ENCODE measurements at places on chromosomes 12 and 14. TPM values are rescaled to one million over a fixed set of nuclear protein-coding genes. Genes with fewer than 3 reads are reported as not detected.
A peak's percentile ranks its signal among the peaks of the same experiment; 100 is the strongest.

GRCh38 chr12:57740656-57741412 lies 2.3 kb upstream of the AGAP2 start:
- H3K4me1 ChIP-seq, result peaks cover 56% of the 10 kb centered on the region
- no peaks in the 10 kb centered on the region for H3K27me3 ChIP-seq
- peak; percentile 71 for DNase-seq
- H3K36me3 ChIP-seq, result peaks cover 4% of the 10 kb centered on the region

DNA sequence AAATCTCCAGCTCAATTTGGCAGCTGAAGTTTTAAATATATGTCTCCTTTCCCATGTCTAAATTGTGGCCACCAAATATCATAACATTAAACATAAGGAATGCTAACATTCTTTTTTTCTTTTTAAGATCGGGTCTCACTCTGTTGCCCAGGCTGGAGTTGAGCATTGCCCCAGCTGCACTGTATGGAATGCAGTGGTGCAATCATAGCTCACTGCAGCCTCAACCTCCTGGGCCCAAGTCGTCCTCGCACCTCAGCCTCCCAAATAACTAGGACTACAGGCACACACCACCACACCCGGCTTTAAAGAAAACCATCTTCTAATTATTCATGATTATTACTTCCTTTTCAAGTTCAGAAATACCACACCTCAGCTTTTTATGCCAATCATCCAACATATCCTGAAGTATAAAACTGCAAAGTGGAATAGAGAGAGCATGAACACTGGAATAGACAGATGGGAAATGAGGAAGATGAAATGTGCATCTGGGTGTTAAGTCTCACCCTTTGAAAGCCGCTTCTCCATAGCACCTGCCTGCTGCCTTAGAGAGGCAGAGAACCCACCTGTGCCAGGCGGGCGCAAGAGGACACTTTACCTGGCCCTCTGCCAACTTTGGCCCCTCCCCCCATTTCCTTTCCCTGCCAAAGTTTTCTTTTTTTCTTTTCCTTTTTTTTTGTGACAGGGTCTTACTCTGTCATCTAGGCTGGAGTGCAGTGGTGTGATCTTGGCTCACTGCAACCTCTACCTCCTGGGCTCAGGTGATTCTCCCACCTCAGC lies 2.8 kb upstream of the EML1 start:
- no peak overlapping the region for H3K4me3 ChIP-seq
- H3K27ac ChIP-seq, result no peak overlapping the region
- H3K36me3 ChIP-seq, result no peaks in the 10 kb centered on the region
- DNase-seq, result no peak
- H3K4me1 ChIP-seq, result peaks cover 7% of the 10 kb centered on the region

DNA sequence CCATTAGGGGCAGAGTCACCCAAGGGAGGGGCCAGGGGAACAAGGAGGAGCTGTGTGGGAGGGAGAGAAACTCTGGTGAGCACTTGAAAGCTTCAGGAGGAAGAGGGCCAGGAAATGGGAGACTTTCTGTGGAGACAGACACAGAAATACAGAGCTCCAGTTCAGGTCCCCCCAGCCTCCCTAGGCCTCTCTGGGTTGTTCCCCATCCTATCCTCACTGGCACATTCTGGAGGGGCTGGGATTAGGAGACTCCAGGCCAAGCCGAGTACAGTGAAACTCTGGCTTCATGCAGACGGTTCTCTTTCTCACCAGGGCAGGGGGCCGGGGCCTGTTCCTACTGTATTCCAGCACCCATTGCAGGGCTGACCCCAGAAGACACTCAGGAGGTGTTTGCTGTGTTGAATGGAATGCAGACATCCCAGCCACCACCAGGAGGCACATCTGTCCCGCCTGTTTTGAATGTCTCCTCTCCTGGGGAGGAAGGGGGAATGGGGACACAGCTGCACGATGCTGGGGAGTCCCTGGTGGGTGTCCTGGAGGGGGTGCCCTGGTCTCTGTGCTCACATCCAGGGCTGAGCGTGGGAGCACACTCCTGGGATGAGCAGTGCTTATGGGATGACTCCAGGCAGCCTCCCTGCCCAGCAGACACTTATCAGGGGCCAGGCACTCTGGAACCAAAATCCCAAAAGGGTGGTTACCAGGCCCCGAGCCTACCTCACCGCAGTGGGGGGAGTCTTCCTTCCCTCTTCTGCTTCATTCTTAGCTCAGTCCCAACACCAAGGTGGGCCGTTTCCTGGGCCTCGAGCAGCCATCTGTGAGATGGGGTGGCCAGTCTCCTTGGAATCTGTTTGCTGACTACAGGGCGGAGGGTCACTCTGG lies 5.5 kb upstream of the KRT84 start:
- no peak for DNase-seq
- no peaks in the 10 kb centered on the region for H3K27me3 ChIP-seq
- no peak overlapping the region for H3K27ac ChIP-seq
- no peaks in the 10 kb centered on the region for H3K4me1 ChIP-seq
- H3K4me3 ChIP-seq, result no peak overlapping the region

- peaks cover 9% of the 10 kb centered on the region for H3K36me3 ChIP-seq
- no peak for DNase-seq
- H3K4me1 ChIP-seq, result no peaks in the 10 kb centered on the region
- H3K27ac ChIP-seq, result no peak overlapping the region
- H3K4me3 ChIP-seq, result no peak overlapping the region
Measured at GRCh38 chr12:131799195-131799594, 29.0 kb upstream of the MMP17 start.

DNA sequence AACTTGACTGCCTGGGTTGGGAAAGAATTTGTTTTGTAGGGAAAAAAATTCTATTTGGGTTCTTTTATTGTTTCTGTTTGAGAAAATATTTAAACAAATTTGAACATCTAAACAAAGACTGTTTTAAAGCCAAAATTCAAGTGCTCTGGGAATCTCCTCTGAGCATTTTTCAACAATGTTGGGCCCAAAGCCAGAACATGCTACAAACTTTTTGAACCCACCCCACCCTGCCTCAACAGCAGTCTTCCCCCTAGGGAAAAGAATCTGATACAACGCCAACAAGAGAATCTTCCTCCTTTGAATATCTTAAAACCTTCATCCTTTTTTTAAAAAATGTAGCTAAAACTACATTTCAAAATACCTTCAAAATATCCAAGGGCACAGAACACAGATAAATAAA lies 20.4 kb upstream of the NID2 start:
- H3K4me3 ChIP-seq, result no peak overlapping the region
- DNase-seq, result no peak

DNA sequence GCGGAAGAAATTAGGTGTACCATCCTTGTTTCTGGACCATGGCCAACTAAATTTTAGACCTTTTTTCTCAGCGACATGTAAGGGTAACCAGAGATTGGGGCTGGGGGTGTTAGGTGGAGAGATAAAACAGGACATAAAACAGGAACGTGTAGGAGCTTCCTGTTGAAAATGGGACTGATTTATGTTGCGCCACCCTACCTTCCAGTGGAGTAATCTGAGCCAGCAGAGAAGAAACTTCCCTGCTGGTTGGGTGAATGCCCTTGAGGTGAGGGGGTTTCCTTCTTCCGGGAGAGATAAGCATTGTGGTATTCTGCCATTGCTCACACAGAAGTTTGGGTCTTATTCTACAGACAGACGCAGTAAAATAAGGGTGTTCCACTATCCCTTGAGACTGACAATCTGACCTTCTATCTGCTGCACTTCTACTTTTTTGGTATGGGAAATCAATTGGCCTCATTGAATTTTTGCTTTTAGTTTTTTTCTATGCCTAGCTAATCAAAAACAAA lies 417.6 kb downstream of the PCNX1 start:
- no peaks in the 10 kb centered on the region for H3K36me3 ChIP-seq
- H3K4me1 ChIP-seq, result peaks cover 50% of the 10 kb centered on the region
- DNase-seq, result peak; percentile 57
- H3K27me3 ChIP-seq, result no peaks in the 10 kb centered on the region

- H3K27me3 ChIP-seq, result no peaks in the 10 kb centered on the region
- H3K4me3 ChIP-seq, result no peak overlapping the region
- no peaks in the 10 kb centered on the region for H3K36me3 ChIP-seq
- H3K4me1 ChIP-seq, result no peaks in the 10 kb centered on the region
- no peak overlapping the region for H3K27ac ChIP-seq
Measured at GRCh38 chr12:18281941-18282340, 20.6 kb downstream of the PIK3C2G start.

GRCh38 chr12:116919247-116919661 lies 8.5 kb downstream of the FBXW8 start:
- no peak for DNase-seq
- H3K27ac ChIP-seq, result no peak overlapping the region
- H3K4me1 ChIP-seq, result peaks cover 52% of the 10 kb centered on the region
- no peaks in the 10 kb centered on the region for H3K36me3 ChIP-seq
- no peaks in the 10 kb centered on the region for H3K27me3 ChIP-seq

- H3K4me3 ChIP-seq, result no peak overlapping the region
- no peak for DNase-seq
- no peaks in the 10 kb centered on the region for H3K27me3 ChIP-seq
- no peaks in the 10 kb centered on the region for H3K36me3 ChIP-seq
- no peak overlapping the region for H3K27ac ChIP-seq
Measured at GRCh38 chr12:63826006-63826585, 18.4 kb upstream of the SRGAP1 start.

GRCh38 chr12:111444314-111444924 lies 38.7 kb downstream of the SH2B3 start:
- peak overlapping the region; percentile 40 for H3K27ac ChIP-seq
- H3K27me3 ChIP-seq, result no peaks in the 10 kb centered on the region
- peak; percentile 33 for DNase-seq
- peak overlapping the region; percentile 26 for H3K4me3 ChIP-seq

DNA sequence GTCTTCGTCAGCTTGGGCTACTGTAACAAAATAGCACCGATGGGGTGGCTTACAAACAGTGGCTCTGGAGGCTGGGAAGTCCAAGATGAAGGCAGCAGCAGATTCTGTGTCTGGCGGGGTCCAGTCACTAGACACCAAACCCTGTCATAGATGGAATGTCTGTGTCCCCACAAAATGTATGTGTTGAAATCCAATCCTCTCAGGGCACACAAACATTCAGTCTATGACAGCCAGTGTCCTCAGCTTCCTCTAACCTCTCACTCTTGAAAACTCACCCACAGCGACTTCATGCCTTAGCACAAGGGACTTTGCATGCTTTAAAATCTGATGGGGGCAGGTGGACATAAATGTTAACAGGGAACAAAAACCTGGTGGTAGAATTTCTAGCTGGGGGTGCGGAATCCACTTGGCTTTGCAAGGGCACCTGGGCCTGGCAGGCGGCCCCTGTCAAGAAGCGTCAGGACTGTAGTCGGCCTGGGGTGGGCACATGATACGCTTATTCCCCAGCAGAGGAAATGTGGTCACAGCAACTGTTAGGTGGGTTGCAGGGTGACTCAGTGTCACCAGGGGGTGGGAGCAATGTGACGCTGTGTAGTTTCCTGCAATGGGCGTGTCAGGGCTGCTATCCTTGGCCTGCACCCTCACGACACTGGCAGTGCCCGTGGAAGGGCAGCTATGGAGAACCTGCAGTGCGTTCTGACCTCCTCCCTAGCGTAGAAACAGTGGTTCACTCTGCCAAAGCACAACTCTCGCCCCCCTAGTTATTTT lies 17.7 kb downstream of the RIN3 start:
- peak overlapping the region; percentile 66 for H3K27ac ChIP-seq
- peak; percentile 91 for DNase-seq
- no peaks in the 10 kb centered on the region for H3K27me3 ChIP-seq
- H3K36me3 ChIP-seq, result no peaks in the 10 kb centered on the region

GRCh38 chr12:56104815-56105608 lies 653 bp downstream of the PA2G4 start:
- H3K27ac ChIP-seq, result peak overlapping the region; percentile 82
- no peak for DNase-seq
- H3K4me1 ChIP-seq, result peaks cover 40% of the 10 kb centered on the region
- H3K36me3 ChIP-seq, result peaks cover 33% of the 10 kb centered on the region

DNA sequence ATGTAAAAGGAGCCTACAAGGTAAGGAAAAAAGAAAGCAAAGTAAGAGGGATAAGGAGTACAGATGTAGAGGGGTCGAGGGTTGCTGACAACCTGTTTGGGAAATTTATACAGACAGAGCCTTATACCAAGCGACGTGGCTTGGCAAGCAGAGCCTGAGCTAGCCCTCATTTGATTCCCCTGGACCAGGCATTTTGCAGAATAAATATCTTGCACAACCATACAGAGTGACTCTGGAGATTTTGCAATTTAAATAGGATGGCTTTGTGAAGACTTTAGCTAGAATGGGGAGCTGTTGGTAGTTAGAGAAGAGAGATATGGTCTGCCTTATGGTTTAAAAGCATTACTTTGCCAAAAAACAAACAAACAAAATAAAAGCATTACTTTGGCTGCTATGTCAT lies 11.1 kb upstream of the ANO6 start:
- no peaks in the 10 kb centered on the region for H3K36me3 ChIP-seq
- no peak overlapping the region for H3K4me3 ChIP-seq
- peaks cover 27% of the 10 kb centered on the region for H3K4me1 ChIP-seq
- no peak for DNase-seq

- no peaks in the 10 kb centered on the region for H3K36me3 ChIP-seq
- no peak overlapping the region for H3K27ac ChIP-seq
- H3K4me3 ChIP-seq, result no peak overlapping the region
- H3K4me1 ChIP-seq, result no peaks in the 10 kb centered on the region
Measured at GRCh38 chr12:41277100-41277945, 89.2 kb downstream of the PDZRN4 start.

- H3K4me3 ChIP-seq, result no peak overlapping the region
- no peaks in the 10 kb centered on the region for H3K4me1 ChIP-seq
- no peaks in the 10 kb centered on the region for H3K36me3 ChIP-seq
- no peak overlapping the region for H3K27ac ChIP-seq
Measured at GRCh38 chr12:54784115-54784514, 70.2 kb upstream of the MUCL1 start.

GRCh38 chr14:70032016-70032415 lies 152.8 kb downstream of the SMOC1 start:
- no peak for DNase-seq
- H3K36me3 ChIP-seq, result no peaks in the 10 kb centered on the region
- H3K27me3 ChIP-seq, result no peaks in the 10 kb centered on the region
- no peak overlapping the region for H3K27ac ChIP-seq
- no peaks in the 10 kb centered on the region for H3K4me1 ChIP-seq
- no peak overlapping the region for H3K4me3 ChIP-seq

GRCh38 chr14:77980475-77981321 lies 180.8 kb downstream of the ADCK1 start:
- H3K27ac ChIP-seq, result no peak overlapping the region
- no peak overlapping the region for H3K4me3 ChIP-seq
- H3K36me3 ChIP-seq, result no peaks in the 10 kb centered on the region
- DNase-seq, result no peak
- H3K27me3 ChIP-seq, result no peaks in the 10 kb centered on the region

DNA sequence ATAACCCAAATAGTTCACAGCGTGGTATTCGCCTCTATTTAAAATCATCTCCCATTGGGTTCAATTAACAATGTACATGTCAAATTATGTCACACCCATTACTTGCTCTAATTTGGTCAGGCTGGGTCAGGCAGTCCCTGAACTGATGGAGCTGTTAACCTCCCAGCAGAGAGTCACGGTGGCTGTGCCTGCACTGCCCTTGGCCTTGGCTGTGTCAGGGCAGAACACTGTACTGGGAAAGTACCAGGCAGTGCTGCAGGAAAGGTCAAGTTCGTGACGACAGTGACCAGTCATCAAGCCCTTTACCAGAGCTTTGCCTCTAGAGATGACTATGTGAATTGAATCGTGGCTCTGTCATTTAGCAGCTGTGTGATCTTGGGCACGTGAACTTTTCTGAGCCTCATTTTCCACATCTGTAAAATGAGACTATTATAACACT lies 100.0 kb downstream of the ARF6 start:
- no peak overlapping the region for H3K27ac ChIP-seq
- peaks cover 7% of the 10 kb centered on the region for H3K4me1 ChIP-seq

KCNH5 gene
- not detected for total RNA-seq

TMTC2 gene
- 2.5 TPM for total RNA-seq

ETV6 gene
- total RNA-seq, result 49.3 TPM

TAS2R9 gene
- not detected for total RNA-seq

CCDC88C gene
- 71.7 TPM for total RNA-seq

SPTB gene
- total RNA-seq, result 0.18 TPM

IFNG-AS1 gene
- 0.95 TPM for total RNA-seq

SRRM4 gene
- total RNA-seq, result not detected

MYO1H gene
- not detected for total RNA-seq
